Stimulated activated CD4-positive, alpha-beta T cell treated with anti-CD3 and anti-CD28 coated beads, Interleukin-12 subunit alpha, Interleukin-12 subunit beta, amount 100 ng/mL, for 48 hours (primary cell): ENCODE measurements at places on chromosomes 2 and 18.

DNA sequence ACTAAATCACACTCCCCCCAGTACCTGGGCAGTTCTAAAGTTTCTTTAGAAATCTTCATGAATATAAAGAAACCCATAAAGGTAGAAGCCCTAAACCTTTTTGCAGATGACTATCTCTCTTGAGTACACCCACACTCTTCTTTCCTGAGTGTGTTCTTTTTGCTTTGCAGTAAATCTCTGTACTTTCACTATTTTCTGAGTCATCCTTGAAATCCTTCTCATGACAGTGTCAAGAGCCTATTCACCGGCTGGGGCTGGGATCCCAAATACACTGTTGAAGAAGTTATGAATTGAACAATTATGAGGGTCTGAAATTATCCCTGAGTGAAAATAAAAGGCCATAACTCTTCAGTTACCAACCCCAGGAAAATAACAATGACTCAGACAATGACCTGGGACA is 133.9 kb upstream of the CCDC195 start:
- no peak for DNase-seq

DNA sequence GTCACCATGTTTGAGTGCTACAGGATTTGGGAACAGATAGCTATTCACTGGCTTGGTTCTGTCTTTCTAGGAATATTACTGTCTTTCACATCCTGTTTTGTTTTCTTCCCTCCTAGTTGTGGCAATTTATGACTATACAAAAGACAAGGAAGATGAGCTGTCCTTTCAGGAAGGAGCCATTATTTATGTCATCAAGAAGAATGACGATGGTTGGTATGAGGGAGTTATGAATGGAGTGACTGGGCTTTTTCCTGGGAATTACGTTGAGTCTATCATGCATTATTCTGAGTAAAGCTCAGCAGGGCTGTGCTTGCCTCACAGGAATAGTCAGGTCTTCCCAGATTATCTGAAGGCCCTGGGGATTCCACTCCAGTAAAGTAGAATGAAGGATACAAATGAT is 98.9 kb downstream of the ABI2 start:
- no peak for DNase-seq

GRCh38 chr2:218859556-218859987 is at the start of gene WNT6:
TSS of gene WNT6 (plus strand) at chr2:218859805. CDS start at chr2:218860038, 233 bp downstream.
- no peak for DNase-seq

DNA sequence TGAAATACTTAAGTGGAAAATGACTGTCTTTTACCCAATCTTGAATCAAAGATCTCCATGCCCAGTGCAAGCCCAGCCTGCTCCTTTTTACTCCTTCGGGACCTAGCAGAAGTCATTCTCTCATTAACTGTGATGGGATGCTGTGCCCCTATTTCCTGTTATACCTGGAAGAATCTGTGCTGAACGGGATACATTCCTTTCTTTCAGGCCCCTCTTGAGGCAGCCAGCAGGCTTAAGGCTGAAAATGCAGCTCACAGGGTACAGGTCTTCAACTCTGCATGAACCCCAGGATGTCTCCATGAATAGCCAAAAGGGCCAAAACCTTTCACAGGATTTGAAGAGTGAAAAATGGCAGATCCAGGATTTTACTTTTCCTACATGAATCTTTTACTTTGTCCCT is 784.8 kb upstream of the KLHL29 start:
- no peak for DNase-seq

- no peak for DNase-seq
These were observed 104.7 kb downstream of the ZFP36L2 start for GRCh38 chr2:43121580-43122314.

DNA sequence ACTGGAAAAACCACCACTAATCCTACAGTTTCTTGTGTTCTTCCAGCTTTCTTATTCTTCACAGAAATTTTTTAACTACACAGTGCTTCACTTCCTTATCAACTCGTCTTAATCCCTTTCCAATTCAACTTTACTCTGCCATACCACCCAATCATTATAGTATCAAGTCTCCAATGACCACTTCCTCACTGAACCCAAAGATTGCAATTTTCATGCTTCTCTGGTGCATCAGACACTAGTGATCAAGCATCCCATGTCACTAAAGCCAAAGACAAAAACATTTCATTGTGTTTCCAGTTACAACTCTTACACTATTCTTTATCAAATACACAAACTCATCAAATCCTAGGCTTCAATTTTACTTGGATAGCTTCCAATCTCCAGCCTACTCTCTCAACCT is 9.5 kb downstream of the CHAC2 start:
- DNase-seq, result no peak

- no peak for DNase-seq
These were observed 970.6 kb upstream of the ACVR2A start for GRCh38 chr2:146874260-146874658.

DNA sequence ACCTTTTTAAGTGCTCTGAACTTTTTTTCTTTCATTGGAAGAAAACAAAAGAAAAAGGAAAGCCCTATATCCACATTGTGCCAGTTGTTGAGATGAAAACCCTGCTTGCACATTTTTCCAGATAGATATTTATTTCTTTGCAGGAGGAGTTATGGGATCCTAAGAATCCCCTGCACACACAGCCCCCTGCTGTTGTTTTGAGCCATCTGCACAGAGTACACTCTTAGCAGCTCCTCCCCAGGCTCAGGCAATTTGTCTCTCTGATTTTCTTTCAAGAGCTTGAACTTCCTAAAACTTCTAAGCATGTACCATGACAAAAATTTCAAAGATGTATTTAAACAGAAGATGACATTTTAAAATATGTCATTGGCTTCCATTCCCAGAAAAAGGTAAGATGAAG is 436.9 kb downstream of the METTL4 start:
- DNase-seq, result no peak

DNA sequence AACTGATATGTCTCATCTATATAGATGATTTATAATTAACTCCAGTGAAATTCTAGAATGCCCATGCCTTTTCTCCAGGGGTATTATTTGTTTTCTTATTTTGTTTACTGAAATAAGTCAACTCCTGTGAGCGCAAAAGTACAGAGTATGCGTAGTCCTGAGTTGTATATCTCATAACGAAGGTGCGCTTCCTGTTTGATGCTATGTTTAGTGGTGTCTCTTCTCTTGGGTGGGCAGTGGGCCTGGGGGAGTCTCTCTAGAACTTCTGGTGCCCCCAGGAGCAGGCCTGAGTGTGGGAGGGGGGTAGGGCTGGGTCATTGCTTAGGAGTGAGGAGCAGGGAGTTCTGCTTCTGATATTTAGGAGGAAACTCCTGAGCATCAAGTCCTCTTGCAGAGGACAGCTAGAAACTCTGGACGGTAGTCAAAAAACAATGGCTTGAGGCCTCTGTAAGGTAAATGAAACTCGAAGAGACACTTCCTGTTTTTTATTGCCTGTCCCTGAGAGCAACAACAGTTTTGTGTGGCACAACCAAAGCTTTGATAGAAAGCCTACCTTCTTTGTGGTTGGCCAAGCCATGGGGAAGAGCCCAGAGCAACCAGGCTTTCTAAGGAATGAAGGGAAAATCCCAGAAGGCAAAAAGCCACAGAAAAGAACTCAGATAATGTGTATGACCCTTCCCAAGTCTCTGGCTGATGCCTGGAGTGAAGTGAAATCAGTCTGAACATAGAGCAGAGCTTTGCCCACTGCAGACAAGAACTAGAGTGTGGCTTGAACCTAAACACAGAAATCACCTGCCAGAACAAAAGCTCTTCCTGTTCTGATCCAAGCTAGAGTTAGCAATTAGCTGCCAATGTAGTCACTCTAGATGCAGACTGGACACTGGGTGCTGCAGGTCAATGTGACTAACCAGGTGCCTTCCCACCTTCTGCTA is 8.5 kb upstream of the SP140L start:
- no peak for DNase-seq

GRCh38 chr2:196173505-196173904 is 2.1 kb upstream of the STK17B start:
- DNase-seq, result no peak

GRCh38 chr2:217360781-217361482 is 501.1 kb upstream of the TNP1 start:
- no peak for DNase-seq

- DNase-seq, result no peak
These were observed 97.9 kb downstream of the SCN3A start for GRCh38 chr2:165105926-165106325.

DNA sequence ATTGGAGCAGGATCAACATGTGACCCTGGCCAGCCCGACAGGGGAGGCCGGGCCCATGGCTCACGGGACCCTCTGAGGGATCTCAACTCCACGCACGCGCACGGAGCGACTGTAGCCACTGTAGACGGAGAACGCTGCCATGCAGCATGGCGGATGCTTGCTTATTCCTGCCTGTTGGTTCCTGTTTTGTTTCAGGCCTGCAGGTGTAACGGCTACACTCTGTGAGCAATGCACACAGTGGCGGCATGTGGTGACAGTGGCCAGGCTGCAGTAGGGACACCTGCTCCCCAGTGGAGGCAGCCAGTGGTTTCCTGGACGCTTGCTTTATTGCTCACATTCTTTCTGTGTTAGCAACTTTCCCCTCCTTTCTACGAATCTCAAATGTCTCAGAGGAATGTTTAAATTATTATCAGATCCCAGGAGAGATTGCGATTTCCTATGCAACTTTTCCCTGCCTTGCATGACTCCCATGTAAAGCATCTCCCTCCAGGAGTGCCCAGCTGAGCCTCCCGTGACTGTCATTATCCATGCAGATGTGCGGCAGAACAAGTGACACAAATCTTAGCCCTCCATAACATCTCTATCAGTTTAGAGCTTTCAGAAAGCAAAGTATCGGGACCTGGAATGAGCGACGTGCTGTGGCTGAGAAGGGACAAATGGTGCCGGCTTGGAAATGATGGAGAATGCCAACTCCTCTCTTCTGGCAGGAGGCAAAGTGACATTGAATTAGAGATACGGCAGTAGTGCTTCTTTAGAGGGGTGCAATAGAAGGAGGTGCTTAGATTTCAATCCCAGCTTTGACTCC is 209.7 kb downstream of the ASB1 start:
- no peak for DNase-seq

- no peak for DNase-seq
These were observed 26.5 kb upstream of the ZNF516 start for GRCh38 chr18:76521417-76522121.

DNA sequence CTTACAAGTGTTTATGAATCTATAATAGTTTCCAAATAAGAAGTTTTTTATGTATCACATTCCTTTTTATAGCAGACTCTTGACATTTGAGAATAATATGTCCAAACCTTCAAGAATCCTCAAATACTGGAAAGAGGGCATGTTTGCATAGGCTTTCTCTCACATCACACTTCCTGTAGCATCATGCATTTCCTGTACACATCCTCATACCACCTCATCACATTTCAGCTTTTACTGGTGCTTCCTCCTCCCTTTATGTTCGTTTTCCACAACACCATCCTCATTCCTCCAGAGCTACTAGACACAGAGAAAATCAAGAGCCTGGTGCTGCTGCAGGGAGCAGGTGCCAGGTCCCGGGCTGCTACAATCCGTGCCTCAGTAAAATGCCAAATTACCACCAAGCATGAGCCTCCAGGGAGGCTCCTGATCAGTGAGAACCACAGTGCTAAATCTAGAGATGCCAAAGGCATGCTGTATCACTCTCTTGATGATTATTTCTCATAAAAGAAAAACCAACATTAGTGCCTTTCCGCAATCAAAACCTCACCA is 137.7 kb upstream of the CYP1B1 start:
- DNase-seq, result no peak

DNA sequence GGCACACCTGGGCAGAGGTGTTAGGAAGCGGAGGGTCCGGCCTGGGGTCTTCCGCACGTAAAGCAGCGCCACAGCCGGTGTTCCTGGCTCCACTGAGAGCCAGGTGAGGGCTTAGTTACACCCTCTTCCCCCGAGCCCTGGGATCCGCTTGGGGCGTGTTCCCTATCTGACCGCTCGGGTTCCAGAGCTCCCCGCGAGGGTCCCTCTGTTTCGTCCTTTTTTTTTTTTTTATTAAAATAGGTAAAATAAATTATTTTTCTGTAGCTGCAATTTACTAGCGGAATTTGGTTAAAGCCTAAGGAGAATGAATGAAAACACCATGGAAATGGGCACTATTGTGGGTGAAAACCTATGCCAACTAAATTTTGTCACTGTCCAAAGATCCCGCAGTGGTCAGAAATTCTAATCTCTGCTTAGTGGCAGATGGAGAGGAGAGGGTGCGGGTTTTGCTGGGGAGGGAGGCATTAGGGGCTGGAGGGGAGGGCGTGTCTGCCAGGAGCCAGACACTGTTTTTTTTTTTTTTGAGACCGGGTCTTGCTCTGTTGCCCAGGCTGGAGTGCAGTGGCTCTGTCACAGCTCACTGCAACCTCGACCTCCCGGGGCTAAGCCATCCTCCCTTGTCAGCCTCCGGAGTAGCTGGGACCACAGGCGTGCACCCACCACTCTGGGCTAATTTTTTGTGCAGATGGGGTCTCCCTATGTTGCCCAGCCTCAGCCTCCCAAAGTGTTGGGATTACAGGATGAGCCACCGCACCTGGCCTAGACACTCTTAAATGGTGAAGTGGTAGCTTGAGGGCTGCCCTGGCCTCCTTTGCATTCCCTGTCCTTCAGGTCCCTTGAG is 834 bp downstream of the PDCL3 start:
- DNase-seq, result no peak

DNA sequence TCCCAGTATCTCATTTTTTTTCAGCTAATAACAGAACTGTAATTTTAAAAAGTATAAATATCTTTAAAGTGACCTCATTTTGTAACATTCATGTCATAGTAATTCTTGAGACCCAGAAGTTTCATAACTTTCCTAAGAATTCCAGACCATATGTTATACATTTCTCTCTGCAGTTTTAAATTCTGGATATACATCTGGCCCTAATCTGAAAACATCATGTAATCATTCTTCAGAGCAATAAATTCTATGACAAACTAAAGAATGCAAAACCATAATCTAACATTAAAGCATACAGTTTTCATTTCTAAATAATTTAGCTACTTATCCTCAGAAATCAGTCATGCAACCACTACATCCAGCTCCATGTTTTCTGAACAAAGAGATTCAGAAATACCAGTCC is 198.3 kb upstream of the SLC35G4 start:
- no peak for DNase-seq

- DNase-seq, result no peak
These were observed 302.2 kb downstream of the CNTNAP5 start for GRCh38 chr2:124327303-124327702.

DNA sequence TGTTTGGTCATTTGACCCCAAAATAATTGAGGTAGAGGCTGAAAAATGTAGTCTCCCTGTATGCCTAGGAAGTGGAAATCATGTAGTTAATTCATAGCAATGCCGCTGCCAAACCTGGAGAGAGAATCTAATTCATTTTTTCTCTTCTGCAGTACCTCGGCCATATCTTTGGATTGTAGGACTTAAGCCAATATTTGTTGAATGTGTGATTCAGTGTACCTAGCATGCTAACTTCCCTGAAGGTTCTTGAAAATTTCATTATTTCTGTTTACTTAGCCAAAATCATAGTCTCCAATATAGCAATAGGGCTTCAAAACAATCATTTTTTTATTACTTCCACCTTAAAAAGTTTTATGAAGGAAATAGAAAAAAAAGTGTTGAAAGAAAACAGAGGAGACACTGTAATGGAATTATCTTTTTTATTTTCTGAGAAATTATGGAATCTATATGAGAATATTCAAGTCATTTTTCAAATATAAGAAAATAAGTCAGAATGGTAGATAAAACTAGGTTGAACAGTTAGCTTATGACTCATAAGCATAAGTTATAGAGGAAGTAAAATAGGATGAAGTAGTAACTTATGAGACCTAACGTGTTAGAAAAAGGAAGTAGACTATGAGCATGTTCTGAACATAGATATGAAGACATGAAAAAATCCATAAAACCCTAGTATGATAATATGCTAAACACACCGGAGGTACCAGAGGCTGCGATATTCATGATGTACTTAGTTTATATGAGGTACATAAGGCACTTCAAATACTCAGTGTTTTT is 35.2 kb upstream of the CDH19 start:
- DNase-seq, result no peak
